ENCODE measurements at places on chromosomes 4 and X. TPM values are rescaled to one million over a fixed set of nuclear protein-coding genes. Genes with fewer than 3 reads are reported as not detected.

RPS6KA3 gene
- total RNA-seq, result 51.9 TPM

AREG gene
- total RNA-seq, result 9.9 TPM

DNA sequence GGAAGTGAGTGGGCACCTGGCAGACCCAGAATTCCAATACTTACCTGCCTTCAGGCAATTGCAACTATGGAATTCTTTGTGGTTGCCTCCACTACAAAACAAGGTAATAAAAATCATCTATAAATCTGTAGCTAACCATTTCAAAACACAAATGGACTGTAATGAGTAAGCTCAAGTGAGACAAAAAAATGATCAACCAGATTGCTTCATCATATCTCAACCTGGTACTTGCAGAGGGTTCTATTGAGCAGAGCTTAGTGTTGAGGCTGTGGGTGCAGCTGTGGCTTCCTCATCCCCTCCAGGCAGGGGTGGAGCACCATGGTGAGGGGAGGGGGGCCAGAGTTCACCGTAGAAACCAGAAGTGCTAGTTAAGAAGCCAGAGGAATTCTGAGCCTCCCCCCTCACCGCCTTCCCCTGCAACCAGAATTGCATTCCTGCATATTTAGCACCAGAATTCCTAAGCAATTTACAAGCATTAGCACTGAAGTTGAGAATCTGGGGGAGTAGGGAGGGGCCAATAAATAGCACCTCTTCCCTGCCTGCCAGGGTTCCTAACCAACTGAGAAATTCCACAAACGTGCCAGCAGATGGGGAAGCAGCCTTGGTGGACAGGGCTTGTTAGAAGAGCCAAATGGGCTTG is 11.5 kb downstream of the CTAG1A start:
- no peak for DNase-seq

DNA sequence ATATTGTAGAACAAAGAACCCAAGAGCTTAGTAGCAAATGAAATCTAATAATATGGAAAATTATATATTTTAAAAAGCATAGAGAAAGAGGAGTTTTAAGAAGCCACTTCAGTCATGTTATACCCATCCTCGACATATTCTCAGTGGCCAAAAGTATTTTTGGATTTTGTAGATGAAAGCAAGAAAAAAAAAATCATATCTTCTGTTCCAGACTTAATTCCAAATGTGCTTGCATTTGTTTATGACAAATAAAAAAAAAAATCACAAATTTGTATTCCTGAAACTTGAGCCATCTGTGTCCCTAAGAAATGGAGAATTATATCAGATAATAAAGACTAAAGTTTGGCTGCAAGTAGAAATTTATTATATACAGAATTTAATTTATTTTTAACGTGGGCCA is 1482.4 kb upstream of the PABPC4L start:
- DNase-seq, result no peak

GRCh38 chr4:182897601-182898478 is 19.3 kb downstream of the DCTD start:
- peak; percentile 42 for DNase-seq

- DNase-seq, result no peak
Observed at GRCh38 chr4:56007154-56007553, 58.4 kb downstream of the CEP135 start.

Data from mucosa of gallbladder (tissue), 1 donor.